ENCODE measurements at places on chromosomes 1 and 21. TPM values are rescaled to one million over a fixed set of nuclear protein-coding genes. Genes with fewer than 3 reads are reported as not detected.

- no peak for DNase-seq
Observed at GRCh38 chr21:28127175-28127785, 865.4 kb downstream of the LTN1 start.

GRCh38 chr1:111669268-111669667 is 49.7 kb downstream of the RAP1A start:
- no peak for DNase-seq

The RWDD3 gene
- 22.1 TPM for total RNA-seq

- DNase-seq, result no peak
Observed at GRCh38 chr21:38631676-38632075, 133.4 kb upstream of the ERG start.

The KIF21B gene
- 6.4 TPM for total RNA-seq

GRCh38 chr1:84756455-84757082 is 66.3 kb upstream of the SSX2IP start:
- peak; percentile 30 for DNase-seq

DNA sequence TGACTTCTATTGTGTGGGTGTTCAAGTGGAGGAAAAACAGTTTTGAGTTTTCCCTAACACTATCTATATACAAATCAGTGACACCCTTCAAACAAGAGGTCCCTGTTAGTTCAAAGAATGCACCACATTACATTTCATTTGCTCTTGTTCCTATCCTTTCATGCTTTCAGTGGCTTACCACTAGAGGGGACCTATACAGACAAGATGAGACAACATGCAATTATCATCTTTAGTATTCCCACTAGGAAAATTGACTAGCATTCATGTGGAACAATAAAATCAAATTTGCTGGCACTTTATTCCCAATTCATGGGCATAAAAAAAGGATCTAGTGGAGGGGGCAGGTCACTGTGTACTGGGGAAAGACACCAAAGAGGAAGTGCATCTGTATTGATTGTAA is 13.3 kb upstream of the SIPA1L2 start:
- DNase-seq, result no peak

The DNAJC8 gene
- 117 TPM for total RNA-seq

The LCE1B gene
- not detected for total RNA-seq

DNA sequence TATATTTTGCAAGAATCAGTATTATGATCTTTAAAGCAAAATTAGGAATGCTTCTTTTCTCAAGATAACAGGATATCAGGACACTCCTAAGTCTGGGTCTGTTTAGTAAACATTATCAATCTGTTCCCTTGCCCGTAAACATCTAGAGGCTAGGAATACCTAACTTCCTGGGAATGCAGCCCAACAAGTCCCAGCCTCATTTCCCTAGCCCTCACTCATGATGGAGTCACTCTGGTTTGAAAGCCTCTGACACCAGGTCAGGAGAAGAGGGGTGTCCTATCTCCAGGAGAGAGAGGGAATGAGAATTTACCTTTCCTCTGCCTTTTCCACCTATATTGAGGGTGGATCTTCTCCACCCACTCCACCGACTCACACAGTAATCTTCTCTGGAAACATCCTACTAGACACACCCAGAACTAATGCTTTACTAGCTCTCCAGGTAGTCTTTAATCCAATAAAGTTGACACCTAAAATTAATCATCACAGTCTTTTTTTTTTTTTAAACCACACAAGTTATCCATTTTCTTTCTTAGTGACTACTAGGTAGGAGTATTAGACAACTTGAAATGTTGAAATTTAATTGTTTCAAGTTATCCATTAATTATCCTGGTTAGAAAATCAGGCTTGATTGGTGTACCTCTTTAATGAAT is 659.3 kb downstream of the USP25 start:
- no peak for DNase-seq

The GBP3 gene
- not detected for total RNA-seq

The ZNF691 gene
- total RNA-seq, result 20.8 TPM

GRCh38 chr1:88060750-88061491 is 623.2 kb upstream of the PKN2 start:
- DNase-seq, result peak; percentile 13

The MAP3K21 gene
- total RNA-seq, result 4.2 TPM

GRCh38 chr1:12541274-12542137 is 76.5 kb downstream of the DHRS3 start:
- DNase-seq, result peak; percentile 51

GRCh38 chr1:228978484-228979324 is 243.4 kb downstream of the RHOU start:
- no peak for DNase-seq

DNA sequence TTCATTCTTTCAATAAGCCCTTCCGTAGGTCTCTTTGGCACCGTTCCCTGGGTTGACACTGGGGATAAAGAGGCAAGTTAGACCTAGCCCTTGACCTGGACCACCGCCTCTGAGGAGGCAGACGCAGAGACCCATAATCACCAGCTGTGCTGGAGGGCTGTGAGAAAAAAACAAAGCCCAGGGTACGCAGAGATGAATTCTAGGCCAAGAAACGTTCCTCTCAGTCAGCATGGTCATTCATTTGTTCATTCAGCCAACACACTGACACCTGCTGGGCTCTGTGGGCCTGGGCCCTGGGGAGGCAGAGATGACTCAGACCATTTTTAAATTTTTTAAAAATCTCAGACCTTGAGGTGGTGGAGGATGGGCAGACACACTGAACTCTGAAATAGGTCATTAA is 26.3 kb upstream of the TRABD2B start:
- no peak for DNase-seq

The RIIAD1 gene
- total RNA-seq, result not detected

GRCh38 chr21:25956993-25957714 is 213.4 kb downstream of the APP start:
- DNase-seq, result no peak

The LRRC3 gene
- 2.5 TPM for total RNA-seq

The AQP10 gene
- not detected for total RNA-seq

The RAB4A gene
- 48.3 TPM for total RNA-seq

GRCh38 chr1:107362468-107363140 is 221.8 kb downstream of the NTNG1 start:
- DNase-seq, result no peak

The TSPAN2 gene
- total RNA-seq, result 19.7 TPM

GRCh38 chr1:205260948-205261732 is 33.4 kb downstream of the TMCC2 start:
- no peak for DNase-seq

- DNase-seq, result no peak
Observed at GRCh38 chr1:15802234-15802965, 5.0 kb downstream of the UQCRHL start.

The KIAA1614 gene
- total RNA-seq, result 3.8 TPM

DNA sequence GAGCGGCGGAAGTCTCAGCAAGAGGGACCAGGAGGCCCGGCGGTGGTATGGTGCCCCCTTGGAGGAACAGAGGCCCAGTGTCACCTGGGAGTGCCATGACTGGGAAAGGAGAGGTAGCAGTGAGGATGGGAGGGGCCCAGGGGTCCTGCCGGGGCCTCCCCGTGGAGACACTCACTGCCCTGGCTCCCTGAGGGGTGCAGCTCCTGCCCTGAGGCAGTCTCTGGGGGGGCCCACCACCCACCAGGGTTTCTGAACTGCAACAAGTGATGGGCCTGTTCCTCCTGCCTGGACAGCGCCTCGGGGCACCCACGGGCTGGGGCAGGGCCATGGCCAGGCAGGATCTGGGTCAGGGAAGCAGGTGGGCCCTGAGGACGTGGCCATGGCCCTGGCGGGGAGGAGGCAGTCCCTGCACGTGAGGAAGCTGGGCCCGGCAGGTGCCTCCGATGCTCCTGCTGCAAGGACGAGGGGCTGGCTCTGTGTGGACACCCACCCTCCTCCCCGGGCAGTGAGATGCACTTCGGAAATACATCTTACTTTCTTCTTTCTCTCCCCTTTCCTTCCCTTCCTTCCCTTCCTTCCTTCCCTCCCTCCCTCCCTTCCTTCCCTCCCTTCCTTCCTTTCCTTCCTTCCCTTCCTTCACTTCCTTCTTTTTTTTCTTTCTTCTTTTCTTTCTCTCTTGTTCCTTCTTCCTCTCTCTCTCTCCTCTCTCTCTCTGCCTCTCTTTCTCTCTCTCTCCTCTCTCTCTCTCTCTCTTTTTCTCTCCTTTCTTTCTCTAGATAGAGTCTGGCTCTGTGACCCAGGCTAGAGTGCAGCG is 66.6 kb downstream of the MORN1 start:
- no peak for DNase-seq

The SLC26A9 gene
- not detected for total RNA-seq

The FBXO44 gene
- total RNA-seq, result 5.3 TPM

DNA sequence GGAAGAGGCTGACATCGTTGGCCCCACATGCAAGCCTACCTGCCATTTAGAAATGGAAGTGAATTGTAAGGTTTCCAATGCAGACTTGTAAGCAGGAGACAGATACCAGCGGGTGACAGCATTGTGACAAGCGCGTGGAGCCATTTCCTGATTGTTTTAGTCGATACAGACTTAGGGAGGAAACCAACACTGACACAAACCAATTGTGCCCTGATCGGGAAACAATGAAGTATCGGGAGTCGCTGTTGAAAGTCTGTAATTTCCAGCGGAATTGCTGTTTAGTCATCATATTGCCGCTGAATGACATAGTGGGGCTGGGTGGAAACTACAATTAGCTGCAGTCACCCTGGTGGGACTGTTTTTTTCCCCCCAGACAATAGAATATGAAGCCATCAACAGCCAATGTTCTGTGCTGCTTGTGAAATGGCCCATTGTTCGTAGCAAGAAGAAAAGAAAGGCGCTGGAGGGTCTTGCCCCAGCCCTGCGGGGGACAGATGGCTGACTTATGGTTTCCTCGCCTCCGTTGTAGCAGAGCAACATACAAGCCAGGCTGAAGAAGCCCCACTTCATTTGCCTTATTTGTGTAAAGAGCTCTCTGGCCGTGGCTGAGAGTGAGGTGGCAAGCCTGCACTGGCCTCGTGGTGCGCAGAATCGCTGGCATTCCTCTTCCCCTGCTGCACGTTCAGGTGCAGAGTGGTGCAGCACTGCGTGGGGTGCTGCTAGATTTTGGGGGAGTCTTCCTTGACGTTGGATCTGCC is 462.7 kb downstream of the CAMTA1 start:
- DNase-seq, result no peak

DNA sequence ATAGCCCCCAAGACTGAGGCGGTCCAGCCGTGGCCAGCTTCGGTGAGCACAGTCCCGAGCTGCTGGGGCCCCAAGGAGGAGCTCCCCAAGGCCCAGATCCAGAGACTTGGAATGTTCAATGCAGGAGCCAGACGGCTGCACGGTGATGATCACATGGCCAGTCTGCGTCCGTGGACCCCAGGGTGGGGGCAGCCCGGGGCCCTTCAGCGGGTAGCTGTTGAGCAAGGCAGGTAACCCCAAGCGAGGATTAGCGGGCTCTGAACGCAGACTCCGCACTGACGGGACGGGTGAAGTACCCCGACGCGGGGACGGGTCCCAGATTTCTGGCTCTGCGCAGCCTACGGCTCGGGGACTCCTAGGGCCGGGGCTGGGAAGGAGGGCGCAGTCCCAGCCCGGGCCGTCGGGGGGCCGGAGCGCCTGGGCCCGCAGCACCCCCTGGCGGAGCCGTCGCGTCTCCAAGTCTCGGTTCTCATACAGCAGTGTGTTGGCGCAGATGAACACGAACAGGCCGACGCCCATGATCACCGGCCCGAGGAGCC is 2.7 kb downstream of the TMEM200B start:
- DNase-seq, result peak; percentile 87

DNA sequence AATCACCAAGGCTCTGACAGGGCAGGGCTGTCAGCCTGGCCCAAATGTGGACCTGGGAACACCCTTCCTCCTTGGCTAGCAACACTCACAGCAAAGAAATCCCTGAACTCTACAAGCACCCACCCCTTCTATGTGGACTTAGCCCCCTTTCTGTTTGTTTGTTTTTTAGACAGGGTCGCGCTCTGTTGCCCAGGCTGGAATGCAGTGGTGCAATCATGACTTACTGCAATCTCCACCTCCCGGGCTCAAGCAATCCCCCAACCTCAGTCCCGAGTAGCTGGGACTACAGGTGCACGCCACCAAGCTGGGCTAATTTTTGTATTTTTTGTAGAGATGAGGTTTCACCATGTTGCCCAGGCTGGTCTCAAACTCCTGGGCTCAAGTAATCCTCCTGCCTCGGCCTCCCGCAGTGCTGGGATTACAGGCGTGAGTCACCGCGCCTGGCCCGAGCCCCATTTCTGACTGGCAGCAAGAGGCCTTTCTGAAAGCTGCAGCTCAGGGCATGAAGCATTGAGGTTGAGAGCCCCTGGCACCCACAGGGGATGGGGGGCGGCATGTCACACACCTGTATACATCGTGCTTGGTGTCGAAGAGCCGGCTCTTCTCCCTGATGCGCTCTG is 16.2 kb downstream of the RIPK4 start:
- DNase-seq, result no peak

DNA sequence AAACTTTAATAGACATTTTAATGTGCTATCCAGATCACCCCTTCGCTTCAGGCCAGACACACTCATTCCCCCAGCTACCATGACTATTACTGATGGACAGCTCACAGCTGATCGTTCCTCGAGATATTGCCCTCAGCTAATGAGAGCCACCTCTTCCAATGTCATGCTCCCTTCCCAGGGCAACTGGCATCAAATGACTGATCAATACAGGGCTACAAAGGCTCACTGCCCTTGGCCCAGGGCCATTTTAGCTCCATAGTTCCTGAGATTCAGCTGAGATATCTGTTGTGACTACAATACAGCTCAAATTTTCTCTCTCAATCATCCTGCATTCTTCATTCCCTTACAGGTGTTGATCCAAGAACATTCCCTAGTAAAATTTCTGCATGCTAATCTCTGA is 104.5 kb upstream of the PKN2 start:
- DNase-seq, result no peak

The C1orf141 gene
- not detected for total RNA-seq

The CTPS1 gene
- total RNA-seq, result 77.6 TPM

- DNase-seq, result no peak
Observed at GRCh38 chr1:238139713-238140112, 249.0 kb upstream of the ZP4 start.

The ZNF593OS gene
- 2.1 TPM for total RNA-seq

GRCh38 chr1:9890224-9890731 is 19.8 kb downstream of the CTNNBIP1 start:
- peak; percentile 70 for DNase-seq

The USF1 gene
- 103 TPM for total RNA-seq

GRCh38 chr1:221074332-221074731 is 195.1 kb downstream of the HLX start:
- DNase-seq, result no peak

GRCh38 chr1:231432996-231433395 is 10.9 kb upstream of the EGLN1 start:
- DNase-seq, result no peak

DNA sequence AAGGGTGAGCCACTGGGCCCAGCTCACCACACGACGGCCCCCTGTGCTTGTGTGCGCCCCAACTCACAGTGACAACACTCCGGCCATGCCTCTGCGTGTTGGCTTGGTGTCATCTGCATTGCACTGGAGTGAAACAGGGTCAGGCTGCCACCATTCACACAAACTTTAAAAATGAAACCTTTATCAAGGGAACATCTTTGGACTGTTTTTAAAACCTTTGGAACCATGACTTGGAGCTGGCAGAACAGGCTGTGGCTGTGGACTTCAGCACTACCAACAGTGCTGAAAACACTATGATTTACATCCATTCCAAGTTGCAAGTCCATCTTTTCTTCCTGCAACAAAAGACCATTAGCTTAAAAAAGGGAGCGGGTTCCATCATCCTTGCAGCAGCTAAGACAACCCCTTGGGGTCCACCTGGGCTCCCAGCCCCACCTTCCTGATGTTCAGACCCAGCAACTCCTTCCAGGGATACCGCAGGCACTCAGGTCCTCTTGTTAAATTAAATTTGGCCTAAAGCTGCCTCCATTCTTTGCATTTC is 25.6 kb downstream of the POFUT2 start:
- DNase-seq, result no peak

The ROR1 gene
- 32.0 TPM for total RNA-seq

The PTTG1IP gene
- total RNA-seq, result 162 TPM
